Smooth muscle cell of the brain vasculature (primary cell): ENCODE measurements at places on chromosomes 16 and 17.

GRCh38 chr16:13153696-13154095 lies 252.3 kb downstream of the SHISA9 start:
- no peak for DNase-seq

DNA sequence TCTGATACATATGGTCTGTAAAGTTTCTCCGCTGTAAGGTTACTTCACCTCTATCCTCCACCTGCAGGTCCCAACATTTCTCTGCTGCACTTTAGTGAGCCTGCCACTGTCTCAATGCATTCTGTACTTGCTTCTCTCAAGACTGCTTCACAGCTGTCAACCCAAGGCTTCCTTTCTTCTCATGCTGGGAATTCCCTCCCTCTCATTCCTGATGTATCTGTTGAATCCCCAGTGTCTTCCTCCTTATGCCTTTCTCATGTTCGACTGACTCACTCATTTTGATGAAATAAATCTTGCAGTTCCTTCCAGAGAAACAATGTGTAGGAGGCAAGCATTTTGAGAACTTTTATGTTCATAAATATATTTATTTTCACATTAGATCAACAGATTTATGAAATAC lies 288.3 kb downstream of the CNTNAP4 start:
- DNase-seq: no peak

DNA sequence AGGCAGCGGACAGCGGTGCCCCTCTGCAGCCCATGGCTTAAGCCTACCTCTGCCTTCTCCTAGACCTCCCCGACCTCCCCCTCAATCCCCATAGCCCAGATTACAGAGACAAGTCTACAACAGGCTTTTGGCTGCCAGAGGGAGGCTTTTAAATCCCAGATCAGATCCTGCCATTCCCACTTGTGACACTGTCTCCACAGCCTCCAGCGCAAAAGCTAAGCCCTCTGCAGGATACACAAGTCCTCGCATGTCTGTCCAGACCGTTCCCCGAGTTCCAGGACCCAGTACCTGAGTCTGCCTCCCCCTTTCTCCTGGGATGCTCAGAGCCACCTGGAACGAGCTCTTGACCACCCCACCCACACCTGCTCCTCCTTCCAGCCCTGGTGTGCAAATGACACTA lies 31.2 kb downstream of the VAC14 start:
- DNase-seq: no peak

DNA sequence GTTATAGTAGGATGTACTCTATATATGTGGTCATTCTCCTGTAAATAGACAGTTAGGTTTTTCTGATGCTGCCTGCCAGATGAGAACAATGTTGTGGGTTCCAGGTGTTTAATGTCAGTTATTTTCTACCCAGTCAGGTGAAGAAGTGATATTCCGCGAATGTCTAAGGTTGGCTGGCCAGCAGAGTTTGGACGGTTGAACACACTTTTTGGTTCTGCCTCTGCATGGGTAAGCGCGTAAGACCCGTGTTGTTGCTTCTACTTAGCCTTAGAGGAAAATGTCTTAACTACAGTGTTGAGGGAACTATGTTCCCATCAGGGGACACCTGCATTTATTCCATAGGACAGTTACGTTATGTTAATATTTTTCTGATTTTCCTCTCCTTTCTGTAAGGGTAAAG lies 162.6 kb downstream of the MAP2K6 start:
- no peak for DNase-seq

- no peak for DNase-seq
Observed at GRCh38 chr17:6797718-6798351, 21.8 kb downstream of the FBXO39 start.

DNA sequence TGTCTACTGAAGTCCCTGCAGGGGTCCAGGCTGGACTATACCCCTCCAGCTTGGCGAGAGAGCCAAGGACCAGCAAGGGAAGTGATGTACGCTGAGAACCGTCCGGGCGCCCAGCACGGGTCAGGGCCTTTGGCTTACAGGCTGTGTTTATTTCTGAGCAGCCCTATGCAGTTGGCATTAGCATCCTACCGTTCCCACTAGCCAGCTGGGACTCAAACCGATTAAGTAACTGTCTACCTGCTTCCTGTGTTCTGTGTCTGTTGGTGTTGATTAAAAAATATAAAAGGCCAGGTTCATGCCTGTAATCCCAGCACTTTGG lies 73.8 kb downstream of the CMIP start:
- DNase-seq: no peak

DNA sequence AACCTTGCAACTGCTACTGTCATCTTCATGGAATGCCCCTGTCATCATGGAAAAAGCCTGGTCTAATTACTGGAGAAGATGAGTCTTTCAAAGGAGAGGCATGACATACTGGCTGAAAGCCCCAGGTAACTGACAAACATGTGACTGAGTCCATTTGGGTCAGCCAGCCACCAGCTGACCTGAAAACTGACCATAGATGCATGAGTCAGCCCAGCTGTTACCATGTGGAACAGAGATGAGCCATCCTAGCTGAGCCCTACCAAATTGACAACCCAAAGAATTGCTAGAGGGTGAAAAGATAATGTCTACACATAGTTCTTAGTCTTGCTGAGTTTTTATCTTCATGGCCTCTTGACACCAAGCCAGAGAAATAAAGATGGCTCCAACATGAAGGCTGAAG lies 311.8 kb downstream of the UTP18 start:
- DNase-seq: no peak
